ENCODE measurements at places on chromosomes 3 and 15.

DNA sequence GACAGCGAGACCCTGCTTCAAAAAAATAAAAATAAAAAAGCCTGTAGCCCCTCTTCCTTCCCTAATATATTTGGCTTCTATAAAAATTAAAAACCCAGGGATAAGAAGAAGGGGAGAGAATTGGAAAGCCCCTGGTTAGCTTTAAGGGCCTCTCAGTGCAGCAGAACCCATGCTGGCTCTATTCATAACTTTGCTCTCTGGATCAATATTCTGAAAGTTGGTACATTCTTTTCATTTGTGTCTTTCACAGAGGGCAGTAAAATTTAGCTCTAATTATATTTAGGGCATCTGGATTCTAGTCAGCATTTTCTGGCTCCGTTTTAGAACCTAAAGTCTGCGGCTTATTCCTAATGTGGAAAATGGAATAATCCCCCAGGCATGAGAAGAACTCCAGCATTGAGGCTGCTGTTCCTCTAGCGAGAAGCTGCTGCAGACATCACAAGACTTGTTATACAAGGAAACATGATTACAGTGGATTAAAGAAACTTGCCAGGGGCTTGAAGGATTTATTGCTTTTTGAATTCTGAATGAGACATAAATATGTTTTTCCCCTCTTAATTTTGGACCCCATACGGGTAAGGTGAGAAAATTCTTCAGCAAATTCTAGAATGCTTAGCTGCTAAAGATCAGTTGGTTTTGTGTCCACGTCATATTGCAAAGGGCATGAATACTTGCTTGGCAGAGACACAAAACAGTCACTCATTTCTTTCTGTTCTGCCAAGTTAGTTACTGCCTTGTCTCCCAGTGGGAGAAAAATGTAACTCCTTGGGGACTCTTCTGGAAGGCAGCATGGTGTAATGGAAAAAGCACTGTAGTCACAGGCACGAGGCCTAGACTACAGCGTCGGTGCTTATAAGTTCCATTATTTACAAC, 177.7 kb downstream of the VGLL4 start:
- DNase-seq, result no peak

GRCh38 chr3:81433675-81434074, 327.8 kb downstream of the GBE1 start:
- no peak for DNase-seq

DNA sequence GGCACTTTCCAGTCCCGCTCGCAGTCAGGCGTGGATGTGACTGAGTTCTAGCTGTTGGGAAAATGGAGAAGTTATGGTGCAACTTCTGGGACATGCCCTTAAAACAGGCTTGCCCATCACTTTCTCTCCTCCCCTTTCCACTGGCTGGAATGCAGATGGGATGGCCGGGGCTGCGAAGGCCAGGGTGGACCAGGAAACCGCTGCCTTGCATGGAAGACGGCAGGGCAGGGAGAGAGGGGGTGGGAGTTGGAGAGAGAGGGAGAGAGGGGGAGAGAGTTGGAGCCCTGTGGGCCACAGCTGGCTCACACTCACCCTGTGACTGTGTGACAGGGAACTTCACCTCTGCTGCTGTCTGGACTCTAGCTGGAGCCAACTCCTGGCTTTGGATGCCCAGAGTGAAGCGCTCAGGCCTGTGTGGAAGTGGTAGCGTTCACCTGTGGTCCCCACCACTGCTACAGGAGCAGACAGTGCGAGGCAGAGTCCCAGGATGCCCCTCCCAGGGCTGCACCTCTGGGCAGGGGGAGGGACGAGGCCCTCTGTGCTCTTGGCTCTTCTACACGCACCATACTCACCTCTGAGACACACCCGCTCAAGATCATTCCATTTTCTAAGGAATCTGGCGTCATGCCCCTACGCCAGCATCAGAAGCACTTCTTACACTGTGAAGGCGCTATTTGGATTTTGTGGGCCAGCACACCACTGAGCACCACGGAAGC, 36.6 kb downstream of the KLHL25 start:
- DNase-seq, result no peak

GRCh38 chr3:62636235-62636826, 238.9 kb downstream of the CADPS start:
- no peak for DNase-seq

DNA sequence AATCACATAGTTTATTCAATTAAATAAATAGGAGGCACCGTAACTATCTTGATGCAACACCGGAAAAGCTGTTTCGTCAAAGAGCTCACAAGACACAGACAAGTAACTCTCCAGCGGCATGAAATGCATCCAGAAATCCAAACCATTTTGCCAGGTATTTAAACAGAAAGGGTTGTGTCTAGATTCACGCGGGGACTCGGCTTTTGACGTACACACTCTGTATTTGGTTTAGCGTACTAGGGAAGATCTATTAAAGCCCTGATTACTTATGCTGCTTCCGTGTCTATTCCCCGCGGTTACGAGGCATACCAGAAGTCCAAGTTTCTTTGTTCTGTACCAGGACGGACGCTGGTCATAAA, 718 bp downstream of the BNIP2 start:
- no peak for DNase-seq

GRCh38 chr3:46959161-46959511, 17.4 kb downstream of the CCDC12 start:
- DNase-seq, result no peak

DNA sequence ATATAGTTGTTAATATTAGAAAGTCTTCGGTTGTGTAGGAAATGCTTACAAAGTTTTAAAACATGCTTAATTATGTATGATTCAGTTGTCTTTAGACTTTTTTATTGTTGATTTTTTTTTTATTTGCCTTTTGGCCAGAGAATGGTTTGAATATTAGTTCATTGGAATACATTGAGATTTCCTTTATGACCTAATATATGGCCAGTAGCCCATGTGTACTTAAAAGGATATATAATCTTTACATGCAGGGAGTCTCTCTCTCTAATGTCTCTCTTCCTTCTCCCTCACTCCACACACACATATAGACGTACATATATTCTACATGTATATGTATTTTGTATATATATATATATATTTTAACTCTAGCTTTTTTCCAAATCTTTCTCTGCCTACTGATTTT, 67.3 kb upstream of the SKIL start:
- no peak for DNase-seq

DNA sequence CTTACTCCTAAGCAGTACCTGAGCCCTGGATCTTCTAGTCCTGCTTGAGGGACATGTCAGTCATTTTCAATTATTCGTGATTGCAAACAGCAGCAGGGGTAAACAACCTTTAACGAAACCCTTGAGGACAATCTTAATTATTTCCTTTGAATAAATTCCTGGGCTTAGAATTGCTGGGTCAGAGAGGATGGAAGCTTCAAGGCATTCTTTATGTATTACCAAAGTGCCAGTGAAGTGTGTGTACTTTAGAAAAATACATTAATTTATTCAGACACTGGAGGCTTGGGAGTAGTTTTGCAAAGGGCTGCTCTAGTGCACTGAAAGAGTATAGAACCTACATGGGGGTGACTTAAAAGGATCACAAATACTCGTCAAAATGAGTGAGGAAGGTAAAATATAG, 280.8 kb upstream of the LRRFIP2 start:
- no peak for DNase-seq

- DNase-seq, result no peak
Observed at GRCh38 chr3:189188466-189188865, 16.7 kb downstream of the TPRG1 start.

GRCh38 chr15:37375519-37375918, 275.2 kb upstream of the MEIS2 start:
- DNase-seq, result no peak

GRCh38 chr15:70234256-70234905, 136.7 kb upstream of the TLE3 start:
- DNase-seq, result no peak

- no peak for DNase-seq
Observed at GRCh38 chr15:53522991-53523390, 236.5 kb downstream of the WDR72 start.

DNA sequence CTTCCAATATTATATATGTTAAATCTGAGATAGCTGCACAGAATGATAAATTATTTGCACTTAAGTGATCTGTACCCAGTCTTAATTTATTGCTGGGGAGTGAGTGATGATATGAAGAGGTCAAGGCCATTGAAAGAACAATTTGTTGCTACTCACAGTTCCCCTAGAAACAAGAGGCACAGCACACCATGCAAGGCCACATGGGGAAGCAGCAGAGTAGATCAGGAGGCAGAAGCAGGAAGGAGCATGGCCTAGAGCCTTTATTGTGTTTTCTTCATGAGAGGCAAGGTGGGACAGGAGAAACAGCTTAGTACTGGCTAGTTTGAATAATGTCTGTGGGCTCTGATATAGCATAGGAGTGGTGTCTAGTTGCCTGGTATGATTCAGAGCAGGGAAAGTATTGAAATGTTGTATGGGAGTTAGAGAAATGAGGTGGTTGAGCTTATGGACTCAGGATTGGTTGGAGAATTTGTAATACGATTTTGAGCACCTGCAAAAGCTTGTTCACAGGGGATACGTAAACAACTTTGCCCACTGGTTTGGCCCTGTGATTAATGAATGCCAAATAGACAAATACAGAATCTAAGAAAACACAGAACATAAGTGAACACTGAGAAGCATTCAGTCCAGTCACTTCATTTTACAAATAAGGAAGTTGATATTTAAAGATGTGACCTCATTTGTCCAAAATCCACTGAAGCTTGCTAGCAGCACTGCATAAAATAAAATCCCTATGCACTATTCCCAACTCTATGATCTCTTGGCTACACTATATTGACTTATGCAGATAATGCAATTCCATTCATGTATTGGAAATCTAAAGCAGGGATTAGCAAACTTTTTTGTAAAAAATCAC, 71.7 kb downstream of the TMCO5A start:
- no peak for DNase-seq

DNA sequence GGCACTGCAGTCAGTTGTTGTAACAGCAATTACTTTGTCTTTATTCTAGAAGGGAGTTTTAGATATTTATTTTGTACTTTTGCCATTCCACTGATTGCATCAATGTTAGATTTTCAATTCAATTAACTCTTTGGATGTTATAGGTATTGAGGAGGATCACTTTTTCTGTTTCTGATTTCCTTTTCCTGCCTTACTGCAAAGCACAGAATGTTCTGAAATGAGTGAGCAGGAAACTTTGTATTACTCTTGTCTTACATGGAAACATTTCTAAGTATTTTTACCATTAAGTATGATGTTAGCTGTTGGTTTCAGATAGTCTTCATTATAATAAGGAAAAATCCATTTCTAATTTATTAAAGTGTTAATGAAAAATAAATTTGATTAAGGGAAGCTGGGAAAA, 80.5 kb downstream of the OSBPL10 start:
- DNase-seq, result no peak

DNA sequence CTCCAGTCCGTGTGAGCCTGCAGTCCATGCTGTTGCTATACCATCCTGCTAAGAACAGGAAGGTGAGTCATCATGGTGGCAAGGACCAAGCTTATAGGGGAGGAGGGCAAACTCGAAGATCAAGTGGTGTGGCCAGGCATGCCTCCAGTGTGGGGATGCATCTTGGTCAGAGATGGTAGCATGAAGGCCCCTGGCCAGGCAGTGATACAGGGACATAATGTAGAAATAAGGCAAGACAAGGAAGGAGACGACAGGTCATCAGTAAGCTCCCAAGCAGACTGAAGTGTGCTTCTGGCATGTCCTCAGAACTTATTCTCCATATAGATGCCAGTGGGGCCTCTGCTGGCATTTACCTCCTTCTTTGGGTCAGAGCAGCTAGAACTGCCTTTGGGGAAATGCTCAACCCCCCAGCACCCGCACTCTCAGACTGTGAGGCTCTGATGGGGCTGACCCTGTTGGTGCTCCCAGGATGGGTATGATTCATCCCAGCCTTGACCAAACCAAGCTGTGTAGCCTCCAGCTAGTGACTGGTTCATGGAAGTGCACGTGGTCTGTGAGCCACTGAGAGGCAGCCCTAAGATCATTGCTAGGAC, 52.5 kb upstream of the ATP2B2 start:
- no peak for DNase-seq

DNA sequence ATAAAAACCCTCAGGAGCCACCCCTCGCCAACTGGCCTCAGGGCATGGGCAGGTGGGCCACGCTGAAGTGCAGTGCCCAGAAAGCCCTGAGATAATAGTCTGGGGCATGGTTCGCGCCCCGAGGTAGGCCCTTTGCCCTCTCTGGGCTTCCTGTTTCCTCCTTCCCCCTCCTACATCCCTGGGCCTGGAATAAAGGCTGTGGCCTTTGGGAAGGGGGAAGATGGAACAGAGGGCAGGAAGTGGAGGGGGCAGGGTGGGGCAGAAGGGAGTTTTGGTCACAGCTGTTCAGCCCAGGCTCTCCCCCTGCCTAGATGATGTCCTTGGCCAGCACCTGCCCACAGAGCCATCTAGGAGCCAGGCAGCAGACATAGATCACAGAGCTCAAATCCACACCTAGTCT, 11.3 kb downstream of the CSRNP1 start:
- DNase-seq, result no peak

- no peak for DNase-seq
Observed at GRCh38 chr15:88650556-88650955, 11.7 kb downstream of the ISG20 start.

- no peak for DNase-seq
Observed at GRCh38 chr15:80958818-80959495, 30.7 kb downstream of the MESD start.

DNA sequence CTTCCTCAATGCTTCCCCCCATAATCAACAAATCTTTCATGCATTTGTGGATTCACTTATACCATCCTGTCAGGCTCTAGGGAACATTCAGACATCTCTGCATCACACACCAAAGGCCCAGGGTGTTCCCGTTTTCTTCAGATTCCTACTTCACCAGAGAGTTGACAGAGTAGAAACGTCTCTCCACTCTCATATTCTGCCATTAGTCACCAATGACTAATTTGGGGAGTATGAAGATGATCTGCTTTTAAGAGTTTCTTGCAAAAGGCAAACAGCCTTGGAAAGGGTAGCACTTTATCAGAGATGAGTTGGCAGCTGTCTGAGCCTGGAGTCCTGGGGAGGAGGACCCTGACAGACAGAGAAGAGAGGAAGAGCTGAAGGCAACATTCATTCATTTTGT, 55.8 kb upstream of the DGKG start:
- no peak for DNase-seq

- no peak for DNase-seq
Observed at GRCh38 chr3:112345681-112346080, 12.7 kb downstream of the CD200 start.

Data from effector memory CD4-positive, alpha-beta T cell (primary cell).